DMS 273 treated with DMSO at 0.1 percent for 48 hours (cell line): ENCODE measurements at places on chromosomes 5 and 9.
A peak's percentile ranks its signal among the peaks of the same experiment; 100 is the strongest.

DNA sequence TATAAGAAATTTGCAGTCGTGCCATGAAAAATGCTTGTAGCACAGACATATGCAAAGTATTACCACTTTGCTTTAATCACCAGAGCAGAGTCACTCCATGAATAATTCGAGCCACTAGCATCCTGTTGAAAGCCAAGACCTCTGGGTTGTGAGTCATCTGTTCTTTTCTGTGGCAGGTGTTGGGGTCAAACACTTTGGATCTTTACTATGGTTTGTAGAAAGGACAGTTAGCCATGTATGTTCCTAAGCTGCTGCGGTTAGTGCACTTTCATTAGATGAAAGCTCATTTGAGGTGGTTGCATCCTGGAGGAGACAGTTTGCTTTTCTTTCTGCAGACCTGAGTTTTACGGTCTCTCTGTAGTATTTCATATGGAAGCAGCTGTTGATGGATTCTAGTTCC, 223.7 kb downstream of the DMRT2 start:
- no peak for DNase-seq

GRCh38 chr9:22102146-22103053, 93.3 kb upstream of the CDKN2B start:
- DNase-seq, result no peak

DNA sequence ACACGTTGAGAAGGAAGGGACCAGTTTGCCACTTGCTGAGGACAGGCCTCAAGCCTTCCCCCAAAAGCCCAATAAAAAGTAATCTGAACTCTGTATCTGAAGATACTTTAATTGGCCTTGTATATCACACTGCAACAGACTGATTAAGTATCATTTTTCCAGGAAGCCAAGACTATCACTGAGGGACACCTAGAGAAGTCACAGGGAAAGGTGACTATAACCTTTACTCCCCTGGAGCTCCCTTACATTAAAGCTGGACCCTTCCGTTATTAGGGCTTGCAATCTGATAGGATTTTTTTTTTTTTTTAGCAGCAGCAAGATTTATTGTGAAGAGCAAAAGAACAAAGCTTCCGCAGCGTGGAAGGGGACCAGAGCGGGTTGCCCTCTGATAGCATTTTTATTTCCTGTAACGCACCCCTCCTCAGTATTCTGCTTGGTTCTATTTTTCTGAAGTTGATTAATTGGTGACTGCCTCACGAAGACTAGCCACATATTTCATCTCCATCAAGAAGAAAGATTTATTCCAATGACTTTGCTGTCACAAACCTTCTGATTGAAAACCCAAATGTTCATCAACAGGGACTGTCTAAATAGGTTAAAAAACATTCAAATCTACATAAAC, 2.7 kb downstream of the CDC14B start:
- no peak for DNase-seq

DNA sequence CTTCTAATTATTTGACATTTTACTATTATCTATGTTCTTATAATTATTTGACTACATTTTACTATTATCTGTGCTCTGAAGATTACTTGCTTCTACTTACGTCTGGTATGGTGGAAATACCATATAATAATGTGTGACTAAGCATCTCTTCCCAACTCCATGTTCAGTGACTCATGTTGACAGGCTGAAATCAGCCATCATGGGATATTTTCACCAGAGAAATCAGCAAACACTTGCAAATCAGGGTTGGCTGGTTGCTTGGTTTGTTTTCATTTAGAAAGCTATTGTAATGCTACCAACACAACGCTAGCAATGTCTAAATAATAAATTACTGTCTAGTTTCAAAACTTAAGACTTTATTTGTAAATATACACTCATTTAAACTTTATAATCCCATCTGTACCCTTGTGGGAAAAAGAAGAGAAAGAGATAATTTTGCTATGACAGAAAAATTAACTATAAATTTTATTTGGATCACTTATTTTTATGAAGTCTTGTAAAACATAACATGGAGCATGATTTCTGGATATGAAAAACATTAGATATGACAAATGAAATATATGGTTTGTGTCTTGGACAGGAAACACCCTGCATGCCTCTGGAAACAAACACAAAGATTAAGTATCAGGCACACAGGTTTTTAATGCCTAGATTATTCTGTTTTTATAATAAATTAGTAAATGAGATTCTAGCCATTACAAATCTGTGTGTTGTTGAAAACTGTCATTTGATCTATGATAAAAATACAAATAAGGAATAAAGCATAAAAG, 337.6 kb downstream of the BNC2 start:
- no peak for DNase-seq

- DNase-seq, result no peak
Observed at GRCh38 chr9:69019808-69020207, 5.9 kb upstream of the PRKACG start.

- no peak for DNase-seq
Observed at GRCh38 chr9:93346231-93347112, 105.0 kb upstream of the FAM120A start.

GRCh38 chr5:107028938-107029337, 641.8 kb downstream of the EFNA5 start:
- DNase-seq, result no peak

- no peak for DNase-seq
Observed at GRCh38 chr5:142433526-142434321, 108.9 kb upstream of the SPRY4 start.

DNA sequence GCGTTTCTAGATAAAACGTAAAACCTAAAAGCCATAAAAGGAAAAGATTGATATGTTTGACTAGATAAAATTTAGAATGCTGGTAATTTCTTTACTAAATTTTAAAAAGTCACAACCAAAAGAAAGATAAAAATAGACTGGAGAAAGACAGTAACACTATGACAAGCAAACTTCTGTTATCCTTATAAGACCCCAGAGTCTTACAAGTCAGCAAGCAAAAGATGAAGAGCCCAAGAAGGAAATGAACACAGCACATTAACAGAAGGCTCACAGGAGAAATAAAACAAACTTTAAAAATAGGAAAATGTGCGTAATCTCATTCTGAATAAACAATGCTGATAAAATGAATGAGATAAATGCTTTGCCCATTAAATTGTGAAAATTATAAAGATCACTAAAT, 29.7 kb downstream of the IL7R start:
- no peak for DNase-seq

GRCh38 chr9:104772714-104773510, 9.0 kb downstream of the NIPSNAP3B start:
- DNase-seq, result no peak

- DNase-seq, result no peak
Observed at GRCh38 chr5:166379517-166379916, 1911.9 kb upstream of the WWC1 start.

GRCh38 chr9:76216161-76216649, 178.0 kb downstream of the RFK start:
- no peak for DNase-seq

- DNase-seq, result no peak
Observed at GRCh38 chr9:121636341-121636865, 15.0 kb upstream of the DAB2IP start.

DNA sequence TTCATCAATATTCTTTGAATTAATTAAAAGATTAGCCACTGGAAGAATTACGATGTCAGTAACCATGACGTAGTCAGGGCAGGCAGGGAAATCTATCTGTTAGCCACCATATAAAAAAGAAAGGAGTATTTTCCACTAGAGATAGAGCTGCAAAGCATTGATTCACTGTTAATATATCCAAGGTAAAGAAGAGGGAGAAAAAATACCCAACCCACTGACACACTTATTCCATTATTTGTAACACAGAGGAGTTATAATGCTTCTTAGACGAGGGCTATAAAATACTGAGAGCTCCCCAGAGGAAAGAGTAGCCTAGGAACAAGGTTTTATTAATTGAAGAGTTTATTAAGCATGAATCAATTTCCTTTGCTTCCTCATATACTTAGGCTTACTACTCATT, 382.2 kb upstream of the CDH6 start:
- no peak for DNase-seq

DNA sequence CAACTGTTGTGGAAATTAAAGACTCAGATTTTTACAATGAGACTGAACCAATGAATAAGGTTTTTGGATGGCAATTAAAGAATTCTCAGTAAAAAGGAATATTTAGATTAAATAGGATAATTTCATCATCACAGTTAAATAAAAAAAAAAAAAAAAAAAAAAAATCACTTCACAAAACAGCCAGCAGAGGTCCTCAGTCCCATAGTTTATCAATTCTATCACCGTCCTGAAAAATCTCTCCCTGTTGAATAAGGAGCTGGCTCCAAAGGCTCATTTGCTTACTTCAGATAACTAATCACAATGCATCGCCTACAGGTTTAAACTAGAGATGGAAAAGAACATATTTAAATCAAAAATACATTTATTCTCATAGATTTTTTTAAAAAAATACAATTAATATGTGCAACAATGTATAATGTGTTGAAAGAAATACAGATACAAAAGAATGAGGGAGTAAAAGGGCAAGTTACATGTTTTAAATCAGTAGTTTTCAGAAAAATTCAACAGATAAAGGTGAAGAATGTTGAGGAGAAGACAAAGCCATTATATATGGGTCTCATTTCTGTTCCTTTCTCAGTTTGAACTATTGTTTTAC, 175.8 kb upstream of the CHD1 start:
- DNase-seq, result peak; percentile 13

DNA sequence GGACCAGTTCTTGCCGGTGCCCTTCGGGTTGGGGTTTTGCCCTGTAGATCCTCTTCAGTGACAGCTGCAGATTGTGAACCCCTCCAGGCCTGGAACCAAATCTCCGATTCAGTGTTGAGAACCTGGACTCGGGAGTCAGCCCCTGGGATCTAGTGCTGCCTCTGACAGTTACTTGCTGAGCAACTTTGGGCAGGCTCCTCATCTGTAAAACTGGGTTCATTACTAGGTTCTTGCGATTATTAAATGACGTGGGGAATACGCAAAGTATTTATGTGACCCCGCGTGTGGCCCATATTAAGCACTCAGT, 600 bp downstream of the ERCC6L2 start:
- DNase-seq, result no peak

DNA sequence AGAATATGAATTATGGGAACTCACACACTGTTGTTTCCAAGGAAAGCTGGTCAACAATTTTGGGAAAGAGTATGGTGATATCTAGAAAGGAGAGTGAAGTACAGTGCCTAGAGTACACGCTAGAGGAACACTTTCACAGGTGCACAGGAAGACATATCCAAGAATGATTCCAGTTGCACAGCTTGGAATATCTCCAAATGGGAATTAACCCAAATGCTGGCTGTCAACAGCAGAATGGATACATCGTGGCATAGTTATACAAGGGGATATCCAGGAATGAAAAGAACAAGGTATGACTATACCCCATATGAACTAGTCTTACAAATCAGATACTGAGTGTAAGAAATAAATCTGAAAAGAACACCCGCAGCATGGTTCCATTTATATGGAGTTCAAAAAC, 231.3 kb downstream of the FSTL4 start:
- no peak for DNase-seq

DNA sequence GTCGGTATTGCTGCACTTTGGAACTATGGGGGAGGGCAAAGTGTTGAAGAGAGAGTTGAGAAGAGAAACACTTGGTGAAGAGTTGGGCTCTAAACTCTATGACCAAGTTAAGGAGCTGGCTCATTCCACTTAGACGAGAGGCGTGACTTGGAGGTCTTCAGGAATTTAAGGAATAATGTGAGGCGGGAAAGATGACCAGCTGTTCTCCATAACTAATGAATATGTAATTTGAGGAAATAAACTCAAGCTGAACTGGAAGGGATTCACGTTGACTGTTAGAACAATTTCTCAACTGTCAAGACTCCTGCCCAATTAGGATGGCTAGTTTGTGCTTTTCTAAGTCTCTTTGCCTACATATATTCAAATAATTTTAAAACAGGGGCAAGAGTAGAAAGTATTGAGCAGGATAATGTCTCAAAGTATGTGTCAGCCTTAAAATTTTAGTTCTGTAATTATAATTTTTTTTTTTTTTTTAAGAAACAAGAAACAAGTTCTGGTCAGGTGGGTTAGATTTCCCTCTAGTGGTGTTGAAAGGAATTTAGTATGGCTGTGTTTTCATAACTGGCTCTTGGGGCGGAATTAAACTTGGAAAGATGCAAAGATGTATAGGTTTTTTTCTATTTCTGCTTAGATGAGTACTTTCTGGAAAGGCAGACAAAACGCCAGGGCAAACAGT, 33.4 kb downstream of the TMEM252 start:
- DNase-seq, result peak; percentile 8

DNA sequence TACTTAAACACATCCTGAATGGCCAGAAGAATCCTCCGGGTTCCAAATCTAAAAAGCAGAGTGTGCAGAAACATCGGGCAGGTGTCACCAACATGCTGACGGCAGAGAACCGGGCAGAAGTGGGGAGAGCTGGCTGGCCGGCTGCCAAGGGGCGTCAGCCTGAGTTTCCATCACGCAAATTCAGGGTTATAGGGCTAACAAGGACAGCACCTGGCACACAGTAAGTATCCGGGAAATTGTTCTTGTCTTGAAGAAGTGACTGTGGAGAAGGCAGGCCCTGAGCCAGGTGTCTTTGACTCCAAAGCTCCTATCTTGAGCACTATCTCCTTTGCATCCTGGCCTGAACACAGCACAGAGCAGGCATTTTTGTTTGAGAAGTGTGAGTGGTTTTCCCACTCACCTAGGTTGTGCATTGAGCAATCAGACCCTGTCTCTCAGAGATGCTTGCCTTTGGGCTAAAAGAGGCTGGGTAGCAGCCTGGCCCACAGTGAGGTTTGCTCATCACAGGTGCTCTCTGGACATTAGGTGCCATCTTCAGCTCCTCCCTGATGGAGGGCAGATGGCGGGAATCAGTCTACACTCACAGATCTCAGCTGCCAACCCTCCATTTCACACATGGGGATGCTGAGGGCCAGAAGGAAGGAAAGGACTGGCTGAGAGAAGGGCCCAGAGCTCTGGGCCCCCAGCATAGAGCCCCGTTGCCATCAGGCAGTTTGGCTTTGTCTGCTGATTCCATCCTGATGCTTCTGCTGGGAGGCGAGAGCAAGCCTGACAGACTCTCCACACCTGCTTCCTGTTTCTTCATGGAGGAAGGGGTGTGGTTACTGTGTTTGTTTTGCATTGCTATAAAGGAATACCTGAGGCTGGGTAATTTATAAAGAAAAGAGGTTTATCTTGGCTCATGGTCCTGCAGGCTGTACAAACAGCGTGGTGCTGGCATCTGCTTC, 52.8 kb downstream of the WHRN start:
- no peak for DNase-seq

- no peak for DNase-seq
Observed at GRCh38 chr9:113160571-113160970, 9.8 kb downstream of the SLC31A2 start.

GRCh38 chr5:115940080-115940810, 22.0 kb upstream of the LVRN start:
- no peak for DNase-seq

GRCh38 chr5:160702311-160702803, 149.7 kb downstream of the ATP10B start:
- no peak for DNase-seq

DNA sequence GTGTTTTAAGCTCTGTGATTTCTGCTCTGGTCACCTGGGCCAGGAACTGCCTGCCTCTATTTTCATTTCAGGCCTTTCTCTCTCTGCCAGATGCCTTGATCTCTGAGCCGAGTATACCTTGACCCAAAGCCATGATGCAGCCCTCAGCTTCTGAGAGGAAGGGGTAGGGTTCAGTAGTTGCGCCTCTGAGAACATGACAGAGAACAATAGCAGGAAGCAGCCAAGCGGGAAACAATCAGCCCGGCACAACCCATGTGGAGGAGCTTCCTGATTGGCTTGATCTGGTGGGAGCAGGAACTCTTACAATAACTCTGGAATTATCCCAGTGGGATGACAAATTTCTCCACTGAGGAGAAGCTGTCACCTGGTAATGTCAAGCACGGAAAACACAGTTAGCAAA, 127.4 kb downstream of the PALM2AKAP2 start:
- no peak for DNase-seq
